Progenitor cell of endocrine pancreas (in vitro differentiated cells): ENCODE measurements at places on chromosomes 3 and 15. TPM values are rescaled to one million over a fixed set of nuclear protein-coding genes. Genes with fewer than 3 reads are reported as not detected.

APOD gene
- total RNA-seq = not detected in 2 replicates

CCDC33 gene
- 0.84 and 2.0 TPM in 2 replicates for total RNA-seq

SLC25A38 gene
- 34.6 and 38.0 TPM in 2 replicates for total RNA-seq

DNA sequence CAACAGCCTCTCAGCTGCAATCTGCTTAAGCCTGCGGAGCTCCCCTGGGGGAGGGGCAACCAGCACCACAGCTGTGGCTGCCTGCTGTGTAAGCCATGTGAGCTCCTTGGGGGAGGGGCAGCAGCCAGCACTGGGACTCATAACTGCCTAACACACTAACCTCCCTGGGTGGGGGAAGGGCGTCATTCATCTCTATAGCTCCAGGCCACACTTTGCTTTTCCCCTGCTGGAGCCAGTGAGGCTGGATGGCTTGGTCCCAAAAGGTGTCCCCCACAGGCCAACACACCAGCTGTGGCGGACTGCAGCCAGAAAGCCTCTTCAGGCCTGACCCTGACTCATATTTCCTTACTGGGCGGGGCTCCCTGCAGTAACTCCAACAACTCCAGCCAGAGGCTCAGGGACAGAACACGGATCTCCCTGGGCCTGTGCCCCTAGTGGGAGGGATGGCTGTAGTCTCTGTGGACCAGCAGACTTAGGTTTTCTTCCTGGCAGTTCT lies 129.8 kb downstream of the PPM1L start:
- DNase-seq = peak; percentile 15
- peaks cover 7% of the 10 kb centered on the region for H3K4me1 ChIP-seq
- H3K27me3 ChIP-seq = no peaks in the 10 kb centered on the region
- peaks cover 15% of the 10 kb centered on the region for H3K36me3 ChIP-seq
- H3K27ac ChIP-seq = no peak overlapping the region
- H3K4me3 ChIP-seq = no peak overlapping the region

GRCh38 chr3:72489901-72490300 lies 358.3 kb downstream of the SHQ1 start:
- peak overlapping the region; percentile 33 for H3K27ac ChIP-seq
- H3K27me3 ChIP-seq = no peaks in the 10 kb centered on the region
- H3K4me3 ChIP-seq = no peak overlapping the region
- no peak for DNase-seq
- H3K36me3 ChIP-seq = no peaks in the 10 kb centered on the region

RYR3 gene
- total RNA-seq = 0.07 and 0.22 TPM in 2 replicates

HYKK gene
- 4.1 and 4.3 TPM in 2 replicates for total RNA-seq

GRCh38 chr3:147358144-147358992 lies 48.0 kb downstream of the ZIC4 start:
- no peaks in the 10 kb centered on the region for H3K36me3 ChIP-seq
- H3K27ac ChIP-seq = no peak overlapping the region
- H3K27me3 ChIP-seq = peaks cover 97% of the 10 kb centered on the region
- H3K4me3 ChIP-seq = no peak overlapping the region
- no peak for DNase-seq

DNA sequence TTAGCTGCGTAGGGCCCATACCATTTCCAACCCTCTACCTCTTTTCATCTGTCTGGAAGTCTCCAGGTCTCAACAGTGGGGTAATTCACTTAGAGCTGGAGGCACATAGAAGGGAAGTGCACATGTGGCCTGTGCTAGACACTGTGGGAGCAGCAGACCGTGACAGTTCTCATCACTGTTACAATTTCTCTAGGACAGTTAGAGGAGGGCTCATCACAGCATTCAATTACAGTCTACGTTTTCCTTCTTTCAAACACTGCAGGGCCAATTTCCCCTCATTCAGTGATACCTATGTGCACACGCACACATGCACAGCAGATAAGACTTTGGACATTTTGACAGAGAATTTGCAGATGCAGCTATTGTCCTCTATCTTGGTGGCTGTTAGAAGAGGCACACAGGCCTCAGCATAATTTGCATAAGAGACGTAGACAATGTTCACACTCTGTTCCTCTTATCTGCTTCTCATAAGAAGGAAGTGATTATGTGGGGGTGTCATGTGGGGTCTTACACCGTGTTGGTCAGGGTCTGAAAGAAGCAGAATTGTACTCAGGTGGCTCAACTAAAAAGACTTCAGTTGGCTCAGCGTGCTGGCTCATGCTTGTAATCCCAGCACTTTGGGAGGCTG lies 12.6 kb upstream of the HRG start:
- no peaks in the 10 kb centered on the region for H3K36me3 ChIP-seq
- H3K27ac ChIP-seq = no peak overlapping the region
- no peaks in the 10 kb centered on the region for H3K4me1 ChIP-seq
- H3K4me3 ChIP-seq = no peak overlapping the region
- peaks cover 13% of the 10 kb centered on the region for H3K27me3 ChIP-seq

DNA sequence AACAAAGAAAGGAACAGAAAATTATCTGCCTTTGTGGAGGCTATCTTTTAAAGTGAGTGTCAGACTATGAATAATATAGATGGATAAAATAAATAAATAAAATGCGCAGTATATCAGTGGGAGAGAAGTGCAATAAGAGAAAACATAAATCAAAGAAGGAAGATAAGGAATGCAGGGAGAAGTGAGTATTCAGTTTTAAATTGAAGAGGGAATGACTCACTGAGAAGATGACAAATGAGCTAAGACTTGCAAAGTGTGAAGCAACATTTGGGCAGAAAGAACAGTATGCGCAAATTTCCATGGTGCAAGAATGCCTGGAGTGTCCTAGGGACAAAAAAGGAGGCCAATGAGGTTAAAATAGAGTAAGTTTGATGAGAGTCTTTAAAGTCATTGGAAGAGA lies 1300.1 kb upstream of the ALCAM start:
- no peaks in the 10 kb centered on the region for H3K27me3 ChIP-seq
- DNase-seq = no peak
- H3K27ac ChIP-seq = no peak overlapping the region
- H3K36me3 ChIP-seq = no peaks in the 10 kb centered on the region
- H3K4me1 ChIP-seq = peaks cover 3% of the 10 kb centered on the region

DNA sequence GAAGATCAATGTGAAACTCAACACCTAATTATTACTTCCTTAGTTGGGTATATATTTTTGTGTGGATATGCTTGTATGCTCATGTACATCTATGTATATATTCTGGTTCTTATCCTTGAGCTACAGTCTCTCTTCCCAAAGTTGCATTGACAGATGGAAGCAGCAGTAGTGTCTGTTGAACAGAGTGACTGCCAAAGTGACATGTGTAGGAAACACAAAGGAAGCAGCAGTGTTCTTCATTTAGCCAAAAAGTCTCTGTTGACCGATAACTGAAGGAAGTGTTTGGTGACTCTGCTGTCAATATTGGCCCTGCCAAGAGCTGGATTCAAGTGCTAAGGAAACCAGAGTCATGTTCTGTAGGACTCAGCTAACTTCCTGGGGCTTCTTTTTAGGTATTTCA lies 123.8 kb downstream of the C3orf70 start:
- no peak overlapping the region for H3K27ac ChIP-seq
- H3K36me3 ChIP-seq = peaks cover 18% of the 10 kb centered on the region
- H3K4me1 ChIP-seq = peaks cover 3% of the 10 kb centered on the region

- H3K4me1 ChIP-seq = peaks cover 21% of the 10 kb centered on the region
- no peak overlapping the region for H3K27ac ChIP-seq
- H3K4me3 ChIP-seq = no peak overlapping the region
- no peak for DNase-seq
These were observed 169.9 kb downstream of the SHQ1 start for GRCh38 chr3:72678380-72678779.

DNA sequence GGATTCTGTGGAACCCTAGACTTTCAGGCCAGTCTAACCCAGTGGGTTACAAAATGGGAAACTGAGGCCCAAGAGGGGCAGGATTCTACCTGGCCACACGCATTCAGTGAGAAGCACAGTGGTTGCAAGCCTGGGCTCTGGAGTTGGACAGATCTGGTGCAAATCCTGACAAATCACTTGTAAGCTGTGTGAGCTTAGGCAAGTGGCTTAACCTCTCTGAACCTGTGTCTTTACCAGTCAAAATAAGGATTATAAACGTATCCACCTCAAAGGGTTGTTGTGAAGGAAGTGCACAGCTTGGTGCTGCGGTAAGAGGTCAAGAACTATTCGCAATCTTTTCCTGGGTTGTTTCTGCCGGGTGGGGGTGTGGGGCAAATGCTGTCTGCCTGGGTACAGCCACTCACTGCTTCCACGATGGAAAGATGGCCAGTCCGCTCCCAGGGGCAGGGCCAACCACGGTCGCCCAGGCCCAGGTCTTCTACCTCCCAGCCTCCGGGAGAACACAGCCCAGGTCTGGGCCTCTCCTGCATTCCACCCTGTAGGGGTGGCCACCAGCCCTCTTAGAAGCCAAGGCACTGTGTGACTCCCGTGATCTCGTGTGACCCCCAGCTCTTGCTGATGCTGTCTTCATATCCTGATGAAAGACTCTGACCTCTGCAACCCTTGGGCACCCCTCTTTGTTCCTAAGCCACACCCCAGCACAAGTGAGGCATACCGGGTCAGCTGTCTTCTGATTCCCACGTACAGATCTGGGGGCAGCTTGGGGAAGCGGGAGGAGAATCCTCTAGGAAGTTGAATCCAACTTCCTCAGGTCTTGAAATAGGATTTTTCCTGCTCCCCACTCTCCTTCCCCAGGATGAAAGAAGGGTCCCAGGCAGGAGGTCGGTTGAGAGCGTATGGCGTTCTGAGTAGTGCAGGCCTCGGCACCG lies 1.5 kb downstream of the CHRNA3 start:
- peak overlapping the region; percentile 64 for H3K4me3 ChIP-seq
- H3K27me3 ChIP-seq = peaks cover 56% of the 10 kb centered on the region
- no peaks in the 10 kb centered on the region for H3K4me1 ChIP-seq
- no peak overlapping the region for H3K27ac ChIP-seq
- H3K36me3 ChIP-seq = no peaks in the 10 kb centered on the region

PLCL2 gene
- total RNA-seq = 10.8 and 11.3 TPM in 2 replicates

GRCh38 chr3:197286678-197287077 lies 11.7 kb downstream of the DLG1 start:
- H3K36me3 ChIP-seq = peaks cover 46% of the 10 kb centered on the region
- no peaks in the 10 kb centered on the region for H3K4me1 ChIP-seq
- no peak for DNase-seq
- H3K4me3 ChIP-seq = no peak overlapping the region
- no peak overlapping the region for H3K27ac ChIP-seq

DNA sequence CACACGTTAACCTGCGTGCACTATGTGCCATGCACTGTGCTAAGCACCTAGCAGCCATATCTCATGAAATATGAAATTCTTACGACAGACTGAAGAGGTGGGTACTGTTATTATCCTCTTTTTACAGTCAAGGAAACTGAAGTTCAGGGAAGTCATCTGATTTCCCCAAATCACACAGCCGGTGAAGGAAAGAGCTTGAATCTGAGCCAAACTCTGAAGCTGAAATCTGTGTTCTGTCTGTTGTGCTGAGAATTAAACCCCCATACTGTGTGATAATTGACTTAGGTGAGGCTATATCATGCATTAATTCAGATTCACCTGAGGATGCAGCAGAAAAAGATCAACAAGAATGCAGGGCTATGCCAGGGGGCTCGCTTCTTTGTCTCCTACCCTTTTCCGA lies 475 bp downstream of the FAM107A start:
- H3K4me3 ChIP-seq = no peak overlapping the region
- H3K36me3 ChIP-seq = no peaks in the 10 kb centered on the region
- H3K27ac ChIP-seq = no peak overlapping the region
- H3K27me3 ChIP-seq = peaks cover 21% of the 10 kb centered on the region

GRAMD2A gene
- total RNA-seq = 4.0 and 5.0 TPM in 2 replicates

GRCh38 chr3:97822359-97822775 lies 556 bp downstream of the CRYBG3 start:
- H3K36me3 ChIP-seq = no peaks in the 10 kb centered on the region
- peaks cover 6% of the 10 kb centered on the region for H3K4me1 ChIP-seq
- peak; percentile 20 for DNase-seq

- no peak overlapping the region for H3K4me3 ChIP-seq
- no peak for DNase-seq
- no peaks in the 10 kb centered on the region for H3K4me1 ChIP-seq
- no peaks in the 10 kb centered on the region for H3K36me3 ChIP-seq
- H3K27me3 ChIP-seq = peaks cover 5% of the 10 kb centered on the region
These were observed 67.9 kb upstream of the GUCA1C start for GRCh38 chr3:109021556-109021955.

DNA sequence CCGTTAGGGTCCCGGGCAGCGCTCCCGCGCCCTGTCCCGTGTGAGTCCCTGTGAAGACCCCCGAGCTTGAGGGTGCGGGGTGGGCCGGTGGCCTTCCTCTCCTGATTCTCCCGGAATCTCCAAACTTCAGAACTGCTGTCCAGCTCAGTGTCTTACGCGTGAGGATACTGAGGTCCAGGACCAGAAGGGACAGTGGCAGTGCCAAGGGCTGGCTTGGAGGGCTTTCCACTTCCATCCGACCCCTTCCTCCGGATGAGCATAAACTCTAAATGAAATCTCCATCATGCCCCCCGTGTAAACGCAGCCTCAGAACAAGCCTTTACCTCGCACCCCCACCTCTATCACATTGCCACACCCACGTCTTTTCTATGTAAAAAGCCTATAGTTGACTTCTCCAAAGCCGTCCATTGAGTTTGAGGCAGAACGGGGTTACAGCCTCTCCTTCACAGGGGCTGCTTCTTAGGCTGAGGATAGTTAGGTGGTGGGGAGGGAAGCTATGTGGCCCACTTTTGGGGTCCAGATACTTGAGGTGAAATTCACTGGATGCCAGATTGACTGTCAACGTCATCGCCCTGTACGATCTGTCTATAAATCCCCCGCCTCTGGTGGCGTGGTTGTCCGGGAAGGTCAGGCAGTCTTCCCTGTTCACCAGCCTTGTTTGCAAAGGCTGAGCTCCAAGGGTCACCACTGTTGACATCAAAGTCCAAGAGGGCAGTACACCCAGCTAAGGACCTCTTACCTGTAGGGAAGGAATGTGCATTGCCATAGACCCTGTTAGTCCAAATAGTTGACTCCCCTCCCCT lies 1.1 kb downstream of the EDEM1 start:
- H3K4me3 ChIP-seq = peak overlapping the region; percentile 95
- DNase-seq = no peak
- H3K4me1 ChIP-seq = peaks cover 25% of the 10 kb centered on the region
- peak overlapping the region; percentile 98 for H3K27ac ChIP-seq
- H3K27me3 ChIP-seq = no peaks in the 10 kb centered on the region
- H3K36me3 ChIP-seq = peaks cover 4% of the 10 kb centered on the region

DNA sequence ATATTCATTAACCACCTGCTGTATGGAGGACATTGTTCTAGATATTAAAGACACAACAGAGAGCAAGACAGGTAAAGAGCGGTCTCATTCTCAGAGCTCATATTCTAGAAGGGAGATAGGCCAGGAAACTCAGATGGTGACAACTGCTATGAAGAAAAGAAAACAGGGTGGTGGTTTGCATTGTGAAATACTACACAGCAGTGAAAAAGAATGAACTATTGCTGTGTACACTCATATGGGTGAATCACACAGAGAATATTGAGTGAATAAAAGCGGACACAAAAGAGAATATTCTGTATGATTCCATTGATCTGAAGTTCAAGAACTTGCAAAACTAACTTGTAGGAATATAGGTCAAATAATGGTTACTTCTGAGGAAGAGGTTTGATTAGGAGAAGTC lies 76.7 kb downstream of the TOP2B start:
- H3K27me3 ChIP-seq = no peaks in the 10 kb centered on the region
- peaks cover 22% of the 10 kb centered on the region for H3K36me3 ChIP-seq
- peak overlapping the region; percentile 6 for H3K27ac ChIP-seq
- H3K4me1 ChIP-seq = peaks cover 11% of the 10 kb centered on the region
- DNase-seq = no peak
